ENCODE measurements at places on chromosomes 7 and 10.
A peak's percentile ranks its signal among the peaks of the same experiment; 100 is the strongest.

DNA sequence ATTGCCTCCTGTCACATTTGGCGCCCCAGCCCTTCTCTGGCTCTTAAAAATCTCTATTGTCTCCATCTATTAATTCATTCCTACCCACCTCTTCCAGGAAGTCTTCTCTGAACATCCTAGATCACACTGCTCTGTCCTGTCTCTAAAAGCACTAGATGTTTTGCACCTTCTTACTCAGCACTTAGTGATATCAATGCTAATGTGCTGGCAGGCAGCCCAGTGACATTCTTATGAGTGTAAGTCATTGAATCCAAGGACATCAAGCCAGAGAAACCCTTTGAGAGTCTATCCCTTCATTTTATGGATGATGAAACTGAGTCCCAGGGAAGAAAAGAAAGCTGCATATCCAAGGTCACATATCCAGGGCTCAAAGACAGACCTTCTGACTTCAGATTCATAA lies 48.3 kb upstream of the PAX2 start:
- DNase-seq = no peak

DNA sequence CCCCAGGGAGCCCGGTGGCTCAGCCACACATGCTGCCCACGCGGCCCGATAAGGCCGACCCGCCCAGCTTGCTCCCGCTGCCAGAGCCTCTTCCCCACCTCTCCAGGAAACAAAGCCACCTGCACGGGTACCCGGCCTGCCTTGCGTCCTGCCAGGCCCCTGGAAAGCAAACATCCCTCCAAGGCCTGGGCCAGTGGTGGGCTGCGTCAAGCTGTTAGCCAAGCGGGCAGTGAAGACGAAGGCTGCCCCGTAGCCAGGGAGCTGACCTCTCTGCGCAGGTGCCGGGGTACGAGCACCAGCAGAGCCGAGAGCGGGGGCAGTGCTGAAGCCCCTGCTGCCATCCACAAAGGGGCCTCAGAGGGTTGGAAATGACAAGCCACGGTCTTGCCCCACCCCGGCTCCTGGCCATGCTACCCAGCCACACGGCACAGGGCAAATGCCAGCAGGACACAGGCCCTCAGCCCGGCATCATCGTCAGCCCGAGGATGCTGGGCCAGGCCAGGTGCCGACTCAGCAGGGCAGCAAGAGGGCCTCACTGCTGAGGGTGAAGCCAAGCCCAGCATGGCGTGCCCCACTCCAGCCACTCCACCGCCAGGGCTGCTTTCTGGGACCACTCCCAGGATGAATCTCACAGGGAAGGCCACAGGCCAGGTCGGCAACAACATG lies 140.0 kb downstream of the PTPRN2 start:
- DNase-seq = no peak

GRCh38 chr10:70115948-70116682 lies 16.5 kb downstream of the AIFM2 start:
- DNase-seq = peak; percentile 2

- DNase-seq = no peak
Measured at GRCh38 chr7:115319541-115319940, 397.6 kb downstream of the MDFIC start.

GRCh38 chr10:125203186-125203800 lies 42.9 kb upstream of the CTBP2 start:
- no peak for DNase-seq

DNA sequence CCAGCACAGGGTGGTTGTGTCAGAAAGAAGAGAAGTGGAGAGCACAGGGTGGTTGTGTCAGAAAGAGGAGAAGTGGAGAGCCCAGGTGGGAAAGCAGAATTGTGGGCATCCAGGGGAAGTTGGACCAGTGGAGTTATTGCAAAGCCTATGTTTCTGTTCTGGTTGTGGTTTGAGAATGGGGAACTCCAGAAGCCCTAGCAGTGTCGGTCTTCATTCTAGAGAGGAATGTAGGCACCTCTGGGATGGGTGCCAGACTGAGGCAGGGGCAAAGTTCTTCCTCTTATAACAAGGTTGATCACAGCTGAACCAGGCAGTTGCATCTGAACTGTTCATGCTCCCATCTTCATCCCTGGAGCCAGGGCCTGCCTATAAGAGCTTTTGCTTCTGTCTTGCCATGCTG lies 954 bp downstream of the FSCN3 start:
- no peak for DNase-seq

DNA sequence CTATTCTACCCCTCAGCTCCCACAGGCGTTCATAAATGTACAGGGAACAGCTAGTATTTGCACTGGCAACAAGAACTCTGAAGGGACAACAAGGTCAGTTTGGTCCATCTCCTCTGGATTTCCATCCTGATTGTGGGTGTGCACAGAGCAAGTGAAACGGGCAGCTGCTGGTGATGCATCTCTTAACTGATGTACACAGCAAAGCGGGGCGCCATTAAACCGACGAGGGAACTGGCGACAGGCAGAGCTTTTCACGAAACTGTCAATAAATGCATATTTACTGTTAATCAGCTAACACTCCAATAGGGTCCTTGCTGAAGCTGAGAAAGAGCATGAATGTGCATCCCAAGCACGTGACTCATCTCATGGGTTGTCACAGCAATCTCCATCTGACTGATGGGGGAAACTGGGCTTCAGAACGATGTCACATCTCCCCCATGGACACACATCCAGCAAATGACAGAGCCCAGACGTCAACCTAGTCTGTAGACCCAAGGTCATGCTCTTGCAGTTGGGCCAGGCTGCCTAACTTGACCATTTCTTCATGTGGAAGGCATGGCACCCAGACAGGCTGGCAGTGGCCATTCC lies 54.2 kb downstream of the FAM53B start:
- no peak for DNase-seq

DNA sequence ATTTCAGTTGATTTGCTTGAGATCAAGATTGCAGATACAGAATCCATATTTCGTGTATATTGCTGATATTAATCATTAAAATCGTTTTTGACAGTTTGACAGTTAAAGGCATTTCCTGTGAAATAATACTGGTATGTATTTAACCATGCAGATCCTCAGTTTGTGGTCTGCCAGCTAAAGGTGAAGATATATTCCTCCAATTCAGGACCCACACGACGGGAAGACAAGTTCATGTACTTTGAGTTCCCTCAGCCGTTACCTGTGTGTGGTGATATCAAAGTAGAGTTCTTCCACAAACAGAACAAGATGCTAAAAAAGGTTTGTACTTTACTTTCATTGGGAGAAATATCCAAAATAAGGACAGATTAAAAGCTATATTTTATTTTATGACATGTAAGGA lies 94.3 kb downstream of the PTEN start:
- no peak for DNase-seq

DNA sequence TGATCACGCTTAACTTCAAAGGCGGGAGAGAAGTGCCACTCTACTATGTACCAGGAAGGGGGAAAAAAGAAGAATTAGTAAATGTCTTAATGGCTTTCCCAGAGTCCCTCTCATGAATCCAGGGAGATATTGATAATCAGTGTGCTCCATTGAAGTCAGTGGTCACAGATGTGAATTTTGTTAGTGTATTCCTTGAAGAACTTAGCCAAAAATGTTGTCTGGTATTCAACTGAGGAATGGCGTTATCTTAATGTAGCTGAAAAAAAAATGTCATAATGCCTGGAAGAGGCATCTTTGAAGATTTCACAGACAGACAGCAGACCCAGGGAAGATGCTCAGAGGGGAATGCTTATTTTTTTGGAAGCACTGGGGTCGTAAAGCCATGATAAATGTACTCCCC lies 250.4 kb downstream of the WDR11 start:
- DNase-seq = no peak

- no peak for DNase-seq
Measured at GRCh38 chr10:133163889-133164815, 4.1 kb downstream of the KNDC1 start.
